Germinal center (tissue), 1 donor: ENCODE measurements at places on chromosomes 3 and 15.

GRCh38 chr15:68284616-68285258, 7.2 kb downstream of the FEM1B start:
- no peak for DNase-seq

DNA sequence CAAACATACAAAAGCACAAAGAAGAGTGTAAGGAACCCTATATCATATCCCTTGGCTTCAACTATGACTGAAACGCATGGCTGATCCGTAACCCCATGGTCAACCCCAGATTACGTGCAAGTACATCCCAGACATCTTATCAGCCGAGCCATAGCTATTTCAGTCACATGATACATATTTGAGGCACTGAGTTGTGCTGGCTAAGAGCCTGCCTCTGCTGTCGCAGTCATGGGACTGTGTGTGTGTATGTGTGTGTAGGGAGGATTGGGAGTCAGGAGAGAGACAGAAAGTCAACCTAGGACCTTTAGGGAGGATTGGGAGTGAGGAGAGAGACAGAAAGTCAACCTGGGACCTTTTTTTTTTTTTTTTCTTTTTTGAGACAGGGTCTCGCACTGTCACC, 8.4 kb downstream of the ST6GAL1 start:
- no peak for DNase-seq

GRCh38 chr3:29853841-29854397, 573.0 kb downstream of the RBMS3 start:
- no peak for DNase-seq

DNA sequence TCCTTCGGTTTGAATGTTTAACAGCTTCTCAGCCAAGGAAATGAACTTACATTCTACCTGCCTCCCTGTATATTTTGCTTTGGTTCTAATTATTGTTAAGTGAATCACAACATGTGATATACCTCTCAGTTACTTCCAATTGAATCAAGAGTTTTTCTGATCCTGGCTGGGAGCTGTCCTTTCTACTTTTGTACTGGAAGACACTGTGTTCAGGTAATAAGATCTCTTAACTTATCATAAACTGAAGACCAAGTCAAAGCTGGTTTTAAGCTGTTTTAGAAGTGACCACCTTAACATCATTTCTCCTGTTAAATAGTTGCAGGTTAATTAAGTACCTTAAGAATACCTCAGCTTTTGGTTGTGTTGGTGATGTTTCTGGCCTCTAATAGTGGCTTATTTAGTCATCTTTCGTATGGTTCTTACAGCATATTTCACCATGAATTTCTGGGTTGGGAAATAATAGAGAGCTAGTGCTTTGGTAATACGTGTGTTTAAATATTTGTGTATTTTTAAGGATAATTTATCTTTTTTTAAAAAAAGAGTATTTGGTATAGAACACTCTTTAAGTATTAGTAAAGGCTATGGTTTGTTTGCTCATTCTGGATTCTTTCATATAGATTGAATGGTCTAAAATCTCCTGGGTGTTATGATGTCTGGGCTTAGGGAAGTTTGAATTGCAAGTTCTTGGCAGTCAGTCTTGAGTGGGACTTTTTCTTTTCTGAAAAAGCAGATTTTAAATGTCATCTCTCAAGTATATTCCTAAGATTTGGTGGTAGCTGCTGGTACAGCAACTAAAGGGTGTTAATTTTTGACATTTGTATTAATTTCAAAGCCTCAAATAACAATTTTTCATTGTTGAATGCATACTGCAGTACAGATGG, 1.6 kb downstream of the RAB8B start:
- DNase-seq = no peak

DNA sequence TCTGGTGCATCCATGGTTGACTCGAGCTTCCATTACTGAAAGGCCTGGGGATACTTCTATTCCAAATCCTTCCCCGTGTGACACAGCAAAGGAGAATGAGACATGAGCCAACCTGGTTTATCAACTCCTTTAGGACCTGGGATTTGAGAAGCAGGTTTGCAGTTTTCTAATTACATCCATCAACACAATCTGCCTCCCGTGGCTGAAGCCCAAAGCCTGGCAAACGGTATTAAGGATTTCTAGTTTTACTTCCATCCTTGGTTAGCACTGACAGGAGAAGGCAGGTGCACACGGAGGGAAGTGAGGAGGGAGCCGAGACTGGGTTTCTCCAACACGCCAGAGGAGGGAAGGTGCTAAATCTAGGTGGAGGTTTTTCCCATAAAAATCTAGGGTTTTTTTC, 79.0 kb downstream of the MYLK start:
- DNase-seq = no peak

- DNase-seq = no peak
Measured at GRCh38 chr3:142269767-142270166, 44.4 kb upstream of the GK5 start.

- no peak for DNase-seq
Measured at GRCh38 chr3:3804560-3804959, 5.3 kb downstream of the LRRN1 start.

- DNase-seq = no peak
Measured at GRCh38 chr3:134916276-134916961, 121.4 kb downstream of the EPHB1 start.

- DNase-seq = no peak
Measured at GRCh38 chr15:99450896-99451358, 114.9 kb upstream of the MEF2A start.

DNA sequence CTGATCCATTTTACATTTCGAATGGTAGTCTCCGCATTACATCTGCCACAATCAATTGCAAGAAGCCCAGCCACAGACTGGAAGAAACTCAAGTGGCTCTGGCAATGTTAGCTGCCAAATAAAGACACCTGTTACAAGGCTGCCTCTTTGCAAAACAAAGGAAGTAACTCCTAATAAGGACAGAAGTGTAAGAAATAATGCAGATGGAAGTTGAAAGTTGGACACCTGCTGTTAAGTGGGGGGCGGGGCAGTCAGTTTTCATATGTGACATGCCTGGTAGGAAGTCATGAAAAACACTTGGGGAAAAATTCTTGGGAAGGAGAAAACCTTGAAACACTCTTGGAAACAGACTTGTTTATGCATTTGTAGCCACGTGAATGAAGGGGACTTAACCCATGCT, 54.1 kb upstream of the ATP2C1 start:
- DNase-seq = no peak

- DNase-seq = no peak
Measured at GRCh38 chr3:188442430-188442829, 288.5 kb downstream of the LPP start.

DNA sequence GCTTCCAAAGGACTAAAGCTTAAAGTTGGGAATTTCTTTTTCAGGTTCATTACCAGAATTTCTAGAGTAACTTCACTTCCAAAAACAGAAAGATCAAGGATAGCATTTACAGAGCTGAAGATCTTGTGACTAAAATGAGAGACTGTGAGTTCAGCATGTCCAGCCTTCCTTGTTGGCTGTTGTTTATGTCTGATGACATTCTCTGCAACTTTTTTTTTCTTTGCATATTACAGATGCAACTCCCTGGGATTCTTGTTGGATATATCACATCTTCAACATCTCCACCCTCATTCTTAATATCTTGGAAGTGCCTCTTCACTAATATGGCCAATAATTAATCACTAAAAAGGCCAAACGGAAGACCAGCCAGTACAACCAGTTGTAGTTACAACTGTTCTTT, 86.2 kb upstream of the FRMD4B start:
- no peak for DNase-seq
